Activated CD4-positive, CD25-positive, alpha-beta regulatory T cell (primary cell): ENCODE measurements at places on chromosomes 3 and 15.
A peak's percentile ranks its signal among the peaks of the same experiment; 100 is the strongest.

DNA sequence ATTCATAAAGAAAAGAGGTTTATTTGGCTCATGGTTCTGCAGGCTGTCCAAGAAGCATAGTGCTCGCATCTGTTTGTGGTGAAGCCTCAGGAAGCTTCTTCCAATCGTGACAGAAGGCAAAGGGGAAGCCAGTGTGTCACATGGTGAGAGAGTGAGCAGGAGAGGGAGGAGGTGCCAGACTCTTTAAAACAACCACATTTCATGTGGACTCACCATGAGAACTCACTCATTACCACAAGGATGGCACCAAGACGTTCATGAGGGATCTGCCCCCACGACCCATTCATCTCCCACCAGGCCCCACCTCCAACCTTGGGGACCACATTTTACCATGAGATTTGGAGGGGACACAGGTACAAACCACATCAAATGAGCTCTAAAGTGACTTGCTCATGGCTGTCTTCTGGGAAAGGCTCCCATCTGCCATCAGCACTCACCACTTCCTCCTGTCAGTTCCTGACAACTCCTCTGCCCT, 327.3 kb upstream of the TLE3 start:
- DNase-seq, result no peak

DNA sequence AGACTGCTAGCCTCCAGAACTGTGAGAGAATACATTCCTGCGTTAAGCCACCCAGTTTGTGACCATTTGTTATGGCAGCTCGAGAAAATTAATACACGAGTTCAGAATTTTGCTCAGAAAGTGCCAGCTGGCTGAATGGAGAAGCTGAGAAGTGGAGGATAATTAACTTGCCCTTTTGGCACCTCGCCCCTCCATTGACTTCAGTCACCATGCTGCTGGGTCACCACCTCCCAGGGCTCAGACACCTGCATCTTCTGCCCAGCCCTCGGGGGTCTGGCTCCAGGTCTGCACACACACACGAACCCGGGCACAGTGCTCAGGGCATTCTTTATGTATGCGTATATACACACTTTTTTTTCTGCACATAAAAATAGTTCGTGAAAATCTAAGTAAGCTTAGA, 32.0 kb downstream of the AMOTL2 start:
- no peak for DNase-seq

GRCh38 chr3:31882895-31883294, 98.2 kb downstream of the OSBPL10 start:
- no peak for DNase-seq

DNA sequence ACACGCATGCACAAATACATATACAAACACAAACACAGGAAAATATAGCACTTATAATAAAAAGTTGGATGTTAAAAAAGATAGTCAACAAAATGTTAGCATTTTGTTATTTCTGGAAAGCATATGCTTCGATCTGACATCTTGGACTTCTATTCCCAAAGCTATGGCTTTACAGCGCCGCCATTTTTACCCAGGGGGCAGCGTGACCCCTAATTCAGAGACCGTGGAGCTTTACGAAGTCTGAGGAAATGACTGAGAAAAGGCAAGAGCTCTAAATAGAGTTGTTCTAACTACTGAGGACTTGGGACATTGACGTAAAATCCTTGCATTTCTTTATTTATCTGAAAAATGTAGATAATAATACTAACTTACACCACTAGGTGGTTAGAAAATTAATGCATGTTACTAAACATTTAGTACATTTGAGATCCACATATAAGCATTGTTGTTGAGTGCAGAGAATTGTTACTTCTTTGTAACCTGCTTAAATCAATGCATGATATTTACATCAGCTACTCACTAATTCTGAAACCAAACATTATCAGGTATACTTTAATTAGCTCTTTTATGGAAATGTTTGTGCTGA, 155.4 kb downstream of the TP63 start:
- no peak for DNase-seq

DNA sequence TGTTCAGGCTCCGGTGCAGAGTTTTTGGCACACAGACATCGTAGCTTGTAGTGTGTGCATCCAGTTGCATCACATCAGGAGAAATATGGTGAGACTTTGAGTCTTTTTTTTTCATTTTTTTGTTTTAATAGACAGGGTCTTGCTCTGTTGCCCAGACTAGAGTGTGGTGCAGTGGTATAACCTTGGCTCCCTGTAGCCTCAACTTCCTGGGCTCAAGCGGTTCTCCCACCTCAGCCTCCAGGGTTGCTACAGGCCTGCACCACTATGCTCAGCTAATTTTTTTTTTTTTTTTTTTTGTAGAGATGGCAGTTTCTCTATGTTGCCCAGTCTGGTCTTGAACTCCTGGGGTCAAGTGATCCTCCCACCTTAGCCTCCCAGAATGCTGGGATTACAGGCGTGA, 51.1 kb upstream of the TEX264 start:
- DNase-seq, result no peak

DNA sequence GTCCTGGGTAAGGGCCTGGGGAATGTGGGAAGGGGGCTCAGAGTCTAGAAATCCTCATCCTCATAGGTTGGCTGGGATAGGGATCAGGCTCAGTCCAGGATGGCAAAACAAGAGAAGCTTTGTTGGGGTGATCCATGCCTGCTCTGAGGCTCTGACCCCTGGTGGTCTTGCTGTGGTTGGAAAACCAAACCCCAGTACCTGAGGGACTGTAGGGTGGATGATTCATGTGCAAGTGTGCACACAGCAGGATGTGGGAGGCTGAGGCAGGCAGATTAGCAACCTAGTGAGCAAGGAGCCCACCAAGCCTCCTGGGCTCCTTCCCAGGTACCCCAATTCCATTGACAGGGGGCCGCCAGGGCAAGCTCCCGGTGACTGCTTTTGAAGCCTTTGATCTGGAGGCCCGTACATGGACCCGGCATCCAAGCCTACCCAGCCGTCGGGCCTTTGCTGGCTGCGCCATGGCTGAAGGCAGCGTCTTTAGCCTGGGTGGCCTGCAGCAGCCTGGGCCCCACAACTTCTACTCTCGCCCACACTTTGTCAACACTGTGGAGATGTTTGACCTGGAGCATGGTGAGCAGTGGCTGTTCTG, 3.1 kb downstream of the KLHDC8B start:
- no peak for DNase-seq

DNA sequence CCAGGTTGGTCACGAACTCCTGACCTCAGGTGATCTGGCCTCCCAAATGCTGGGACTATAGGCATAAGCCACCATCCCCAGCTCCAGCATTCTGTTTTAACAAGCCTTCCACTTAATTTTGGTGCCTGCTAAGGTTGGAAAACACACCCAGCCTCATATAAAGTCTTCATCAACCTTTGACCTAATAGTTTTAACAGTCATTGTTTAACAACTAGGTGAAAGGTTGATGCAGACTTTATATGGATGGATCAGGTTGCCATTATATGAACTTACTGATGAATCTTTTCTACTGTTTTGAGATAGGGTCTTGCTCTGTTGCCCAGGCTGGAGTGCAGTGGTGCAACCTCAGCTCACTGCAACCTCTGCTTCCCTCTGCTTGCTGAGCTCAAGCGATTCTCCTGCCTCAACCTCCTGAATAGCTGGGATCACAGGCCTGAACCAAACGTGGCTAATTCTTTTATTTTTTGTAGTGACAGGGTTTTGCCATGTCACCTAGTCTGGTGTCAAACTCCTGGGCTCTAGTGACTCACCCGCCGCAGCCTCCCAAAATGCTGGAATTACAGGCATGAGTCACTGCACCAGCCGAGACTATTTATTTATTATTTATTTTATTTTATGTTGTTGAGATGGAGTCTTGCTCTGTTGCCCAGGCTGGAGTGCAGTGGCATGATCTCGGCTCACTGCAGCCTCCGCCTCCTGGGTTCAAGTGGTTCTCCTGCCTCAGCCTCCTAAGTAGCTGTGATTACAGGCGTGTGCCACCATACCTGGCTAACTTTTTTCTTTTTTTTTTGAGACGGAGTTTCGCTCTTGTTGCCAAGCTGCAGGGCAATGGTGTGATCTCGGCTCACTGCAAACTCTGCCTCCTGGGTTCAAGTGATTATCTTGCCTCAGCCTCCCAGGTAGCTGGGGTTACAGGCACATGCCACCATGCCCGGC, 3.1 kb upstream of the RPAP1 start:
- DNase-seq, result no peak

- no peak for DNase-seq
These were observed 1.3 kb downstream of the FRMD5 start for GRCh38 chr15:44193651-44194322.

DNA sequence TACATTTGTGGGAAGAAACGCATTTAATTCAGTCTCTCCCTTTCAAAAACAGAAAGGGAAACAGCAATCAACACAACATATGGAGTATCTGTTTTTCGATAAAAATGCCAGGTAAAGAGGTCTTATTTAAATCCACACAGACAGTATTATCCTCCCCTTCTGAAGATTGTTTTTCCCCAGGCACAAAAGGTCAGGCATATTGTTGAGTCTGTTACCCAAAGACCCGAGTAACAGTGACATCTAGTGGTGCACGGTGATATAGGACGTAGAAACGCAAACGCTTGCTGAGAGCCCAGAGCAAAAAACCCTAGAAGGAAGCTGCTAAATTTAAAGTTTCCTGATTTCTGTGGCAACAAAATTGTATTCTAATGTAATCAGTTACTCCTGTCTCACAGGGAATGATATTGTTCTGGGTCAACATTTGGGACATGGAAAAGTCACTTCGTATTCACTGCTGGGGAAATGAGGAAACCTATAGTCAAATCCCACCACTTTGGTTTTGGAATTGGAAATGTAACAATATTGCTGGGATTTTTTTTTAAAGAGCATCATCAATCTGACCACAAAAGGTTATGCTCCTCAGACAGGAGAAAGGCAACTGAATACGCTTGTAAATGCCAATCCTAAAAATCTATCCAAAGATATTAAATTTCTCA, 312.7 kb upstream of the CCDC54 start:
- peak; percentile 9 for DNase-seq

DNA sequence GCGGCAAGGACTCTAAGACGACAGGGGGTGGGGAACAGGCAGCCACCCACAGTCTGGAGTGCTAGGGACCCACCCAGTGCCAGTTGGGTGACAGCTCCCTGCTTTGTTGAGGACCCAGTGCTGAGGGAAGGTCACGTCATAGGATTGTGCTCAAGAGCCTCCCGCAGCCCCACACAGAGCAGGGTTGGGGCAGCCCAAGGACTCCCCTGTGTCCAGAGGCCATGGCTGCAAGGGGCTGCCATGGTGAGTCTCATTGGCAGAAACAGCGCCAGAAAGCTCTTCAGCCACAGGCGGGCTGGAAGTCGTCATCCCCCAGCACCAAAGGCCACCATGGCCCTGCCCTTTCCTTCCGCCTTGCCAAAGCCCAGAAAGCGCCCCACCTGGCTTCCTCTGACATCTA, 37.0 kb upstream of the PLXNA1 start:
- DNase-seq, result no peak
